Cardiac ventricle fibroblast (primary cell): ENCODE measurements at places on chromosomes 5 and 9. TPM values are rescaled to one million over a fixed set of nuclear protein-coding genes. Genes with fewer than 3 reads are reported as not detected.

QRFP gene
- total RNA-seq: not detected in 2 replicates

SH3PXD2B gene
- total RNA-seq: 90.6 and 102 TPM in 2 replicates

SPATA31C1 gene
- not detected in 2 replicates for total RNA-seq

C5orf52 gene
- not detected in 2 replicates for total RNA-seq

MAMDC2 gene
- 0.81 and 2.0 TPM in 2 replicates for total RNA-seq

SEMA4D gene
- total RNA-seq: 0.10 and 0.62 TPM in 2 replicates

DRD1 gene
- total RNA-seq: not detected in 2 replicates

CYLC2 gene
- total RNA-seq: not detected in 2 replicates

HMCN2 gene
- total RNA-seq: 0.06 TPM in 1 of 2 replicates, not detected in the other

ZDHHC21 gene
- total RNA-seq: 1.8 and 2.5 TPM in 2 replicates

PCDHB15 gene
- total RNA-seq: 1.6 and 1.7 TPM in 2 replicates

FBXW5 gene
- 137 and 146 TPM in 2 replicates for total RNA-seq
